ENCODE measurements at places on chromosomes 11 and 22.

DNA sequence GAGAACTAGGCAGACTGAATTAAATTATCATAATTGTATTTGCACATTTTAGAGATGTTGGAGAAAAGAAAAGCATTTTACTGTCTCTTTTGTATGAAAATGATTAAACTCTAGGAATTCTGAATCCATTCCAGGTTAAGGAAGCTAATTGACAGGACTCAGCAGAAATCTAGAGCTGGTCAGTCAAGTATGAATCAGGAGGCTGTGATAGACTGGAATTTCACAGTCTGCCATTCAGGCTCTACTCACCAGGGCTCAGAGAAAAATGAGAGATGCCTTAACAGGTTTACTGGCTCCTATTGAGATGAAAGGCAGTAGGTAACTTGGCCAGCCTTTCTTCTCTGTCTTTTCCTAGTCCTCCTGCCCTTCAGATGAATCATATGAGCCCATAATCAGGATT lies 693.9 kb upstream of the CHORDC1 start:
- no peak for DNase-seq

- no peak for DNase-seq
Measured at GRCh38 chr11:65613091-65613928, 711 bp downstream of the MAP3K11 start.

DNA sequence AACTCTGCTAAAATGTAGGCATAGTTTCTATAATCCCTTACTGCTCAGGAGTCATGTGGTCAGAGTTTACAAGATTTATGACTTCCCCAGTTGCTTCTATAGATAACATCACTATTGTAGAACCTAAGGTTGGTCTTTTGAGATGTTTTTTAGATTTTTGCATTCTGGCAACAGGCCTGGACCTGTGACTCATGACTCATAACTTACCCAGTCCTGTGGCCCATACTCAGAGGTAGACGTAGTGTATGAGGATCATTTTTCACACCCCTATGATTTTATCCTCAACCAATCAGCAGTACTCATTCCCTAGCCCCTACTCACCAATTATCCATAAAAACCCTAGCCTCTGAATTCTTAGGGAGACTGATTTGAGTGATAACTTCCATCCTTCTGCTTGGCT lies 384.4 kb upstream of the DDI1 start:
- DNase-seq = no peak

DNA sequence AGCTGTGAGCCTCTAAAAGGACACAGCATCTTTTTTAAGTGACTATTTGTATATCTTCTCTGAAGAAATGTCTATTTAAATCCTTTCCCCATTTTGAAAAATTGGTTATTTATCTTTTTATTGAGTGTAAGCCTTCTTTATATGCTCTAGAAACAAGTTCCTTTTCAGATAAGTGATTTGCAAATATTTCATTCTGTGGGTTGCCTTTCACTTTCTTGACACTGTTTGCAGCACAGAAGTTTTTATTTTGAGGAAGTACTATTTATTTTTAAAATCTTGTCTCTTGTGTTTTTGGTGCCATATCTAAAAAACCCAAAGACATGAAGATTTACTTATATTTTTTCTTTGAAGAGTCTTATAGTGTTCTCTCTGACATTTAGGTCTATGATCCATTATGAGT lies 40.1 kb upstream of the LYVE1 start:
- no peak for DNase-seq
